ENCODE measurements at places on chromosomes 7 and 10. TPM values are rescaled to one million over a fixed set of nuclear protein-coding genes. Genes with fewer than 3 reads are reported as not detected.
A peak's percentile ranks its signal among the peaks of the same experiment; 100 is the strongest.

GRCh38 chr10:85665681-85666080 is 700.9 kb downstream of the GRID1 start:
- DNase-seq = no peak
- H3K4me3 ChIP-seq = no peak overlapping the region
- no peak overlapping the region for H3K27ac ChIP-seq
- H3K36me3 ChIP-seq = no peaks in the 10 kb centered on the region

ANKRD7 gene
- polyA plus RNA-seq = 0.45 TPM

PAPOLB gene
- polyA plus RNA-seq = 0.03 TPM

SLC35G1 gene
- polyA plus RNA-seq = 60.2 TPM

DNA sequence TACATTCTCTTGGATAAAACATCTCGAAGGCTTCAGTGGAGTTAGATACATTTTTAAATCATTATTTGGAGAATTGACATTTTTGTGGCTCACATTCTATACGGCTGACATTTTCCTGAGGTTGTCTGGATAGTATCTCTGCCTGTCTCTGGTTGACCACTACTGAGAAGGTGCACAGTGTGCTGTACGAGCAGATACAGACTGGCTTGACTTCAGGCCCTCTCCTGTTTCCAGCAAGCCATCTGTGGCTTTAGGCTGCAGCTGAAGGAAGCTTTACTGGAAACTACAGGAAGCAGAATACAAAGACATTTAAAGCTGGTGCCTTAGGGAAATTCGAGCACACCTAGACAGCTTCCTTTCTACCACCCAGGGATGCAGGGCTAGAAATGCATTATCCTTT is 39.3 kb upstream of the RSU1 start:
- no peak overlapping the region for H3K4me3 ChIP-seq
- no peak overlapping the region for H3K27ac ChIP-seq
- no peak for DNase-seq
- H3K4me1 ChIP-seq = peaks cover 3% of the 10 kb centered on the region
- no peaks in the 10 kb centered on the region for H3K27me3 ChIP-seq

HOXA13 gene
- not detected for polyA plus RNA-seq

SEMA3E gene
- 0.82 TPM for polyA plus RNA-seq

DNA sequence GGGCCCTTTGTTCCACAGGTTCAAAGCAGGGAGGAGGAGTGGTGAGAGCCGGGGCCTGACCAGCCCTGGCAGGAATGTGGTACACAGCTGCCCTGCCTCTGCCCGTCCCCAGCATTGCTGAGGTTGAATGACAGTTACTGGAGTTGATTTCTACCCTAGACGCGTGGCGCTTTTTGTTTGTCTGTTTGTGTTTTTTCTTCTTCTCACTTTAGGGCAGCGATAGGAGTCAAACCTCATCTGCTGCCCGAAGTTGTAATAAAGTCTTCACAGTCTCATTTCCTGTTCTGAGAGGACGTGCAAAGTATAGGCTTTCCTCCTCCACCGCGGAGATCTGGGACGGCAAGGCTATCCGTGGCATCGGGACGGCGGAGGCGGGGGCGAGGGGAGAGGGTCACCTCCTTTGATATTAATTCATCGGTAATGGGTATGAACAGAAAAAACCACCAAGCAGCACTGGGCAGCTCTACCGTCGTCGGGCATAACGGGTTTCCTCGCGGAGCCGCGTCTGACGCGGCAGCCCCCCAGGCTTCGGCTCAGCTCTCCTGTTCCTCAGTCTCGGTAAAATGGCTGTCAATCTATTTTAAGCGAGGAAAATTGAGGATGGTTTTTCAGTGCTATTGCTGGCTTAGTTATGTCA is 160.8 kb downstream of the LRMDA start:
- DNase-seq = no peak
- no peak overlapping the region for H3K4me3 ChIP-seq
- H3K4me1 ChIP-seq = peaks cover 2% of the 10 kb centered on the region

GRCh38 chr7:50603287-50603686 is 38.1 kb upstream of the DDC start:
- H3K4me1 ChIP-seq = no peaks in the 10 kb centered on the region
- DNase-seq = no peak
- H3K36me3 ChIP-seq = peaks cover 30% of the 10 kb centered on the region
- no peaks in the 10 kb centered on the region for H3K27me3 ChIP-seq
- no peak overlapping the region for H3K4me3 ChIP-seq

- no peak overlapping the region for H3K27ac ChIP-seq
- no peak for DNase-seq
- H3K4me1 ChIP-seq = no peaks in the 10 kb centered on the region
- H3K36me3 ChIP-seq = no peaks in the 10 kb centered on the region
- no peak overlapping the region for H3K4me3 ChIP-seq
- no peaks in the 10 kb centered on the region for H3K27me3 ChIP-seq
Measured at GRCh38 chr10:19929506-19930140, 113.4 kb downstream of the PLXDC2 start.

GRCh38 chr10:95789902-95790301 is 33.9 kb downstream of the ENTPD1 start:
- H3K36me3 ChIP-seq = no peaks in the 10 kb centered on the region
- H3K4me3 ChIP-seq = no peak overlapping the region
- no peak overlapping the region for H3K27ac ChIP-seq
- no peak for DNase-seq
- H3K4me1 ChIP-seq = no peaks in the 10 kb centered on the region

ASZ1 gene
- not detected for polyA plus RNA-seq

AOAH gene
- polyA plus RNA-seq = 17.8 TPM

- no peak for DNase-seq
- H3K27me3 ChIP-seq = no peaks in the 10 kb centered on the region
- H3K4me1 ChIP-seq = no peaks in the 10 kb centered on the region
Measured at GRCh38 chr10:131127138-131127589, 184.4 kb downstream of the TCERG1L start.

CD36 gene
- polyA plus RNA-seq = 84.9 TPM

- H3K36me3 ChIP-seq = peaks cover 62% of the 10 kb centered on the region
- H3K27ac ChIP-seq = no peak overlapping the region
- peaks cover 19% of the 10 kb centered on the region for H3K4me1 ChIP-seq
- no peak for DNase-seq
- no peak overlapping the region for H3K4me3 ChIP-seq
Measured at GRCh38 chr10:71832967-71833366, 18.1 kb downstream of the PSAP start.

DNA sequence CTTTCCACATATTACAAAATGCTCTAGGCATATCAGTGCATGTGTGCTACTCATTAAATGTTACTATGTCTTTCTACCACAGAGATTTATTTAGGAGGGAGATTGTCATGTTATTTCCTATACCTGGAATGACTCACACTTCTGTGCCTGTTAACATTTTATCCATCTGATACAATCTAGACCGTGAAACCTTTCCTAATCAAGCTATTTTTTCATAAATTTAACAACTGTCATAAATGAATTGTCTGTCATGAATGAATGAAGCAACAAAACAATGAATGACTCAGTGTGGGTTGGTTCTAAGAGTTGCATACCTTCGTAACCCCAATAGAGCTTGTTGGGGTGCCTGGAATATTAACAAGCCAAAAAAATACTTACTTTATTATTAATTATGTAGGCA is 554.3 kb downstream of the GRM8 start:
- no peaks in the 10 kb centered on the region for H3K36me3 ChIP-seq
- H3K4me1 ChIP-seq = no peaks in the 10 kb centered on the region
- no peak overlapping the region for H3K27ac ChIP-seq
- no peak overlapping the region for H3K4me3 ChIP-seq
- H3K27me3 ChIP-seq = no peaks in the 10 kb centered on the region

NAT16 gene
- polyA plus RNA-seq = 0.21 TPM

GRCh38 chr7:140456551-140457051 is 22.7 kb downstream of the MKRN1 start:
- peaks cover 58% of the 10 kb centered on the region for H3K36me3 ChIP-seq
- peak; percentile 29 for DNase-seq
- H3K27ac ChIP-seq = no peak overlapping the region

ORC5 gene
- 17.4 TPM for polyA plus RNA-seq

MLLT10 gene
- polyA plus RNA-seq = 39.4 TPM

- H3K4me3 ChIP-seq = peak overlapping the region; percentile 99
- H3K4me1 ChIP-seq = peaks cover 7% of the 10 kb centered on the region
- DNase-seq = no peak
- H3K36me3 ChIP-seq = peaks cover 7% of the 10 kb centered on the region
- no peaks in the 10 kb centered on the region for H3K27me3 ChIP-seq
- H3K27ac ChIP-seq = no peak overlapping the region
Measured at GRCh38 chr10:68902382-68902781, 1.3 kb downstream of the DDX50 start.

DNA sequence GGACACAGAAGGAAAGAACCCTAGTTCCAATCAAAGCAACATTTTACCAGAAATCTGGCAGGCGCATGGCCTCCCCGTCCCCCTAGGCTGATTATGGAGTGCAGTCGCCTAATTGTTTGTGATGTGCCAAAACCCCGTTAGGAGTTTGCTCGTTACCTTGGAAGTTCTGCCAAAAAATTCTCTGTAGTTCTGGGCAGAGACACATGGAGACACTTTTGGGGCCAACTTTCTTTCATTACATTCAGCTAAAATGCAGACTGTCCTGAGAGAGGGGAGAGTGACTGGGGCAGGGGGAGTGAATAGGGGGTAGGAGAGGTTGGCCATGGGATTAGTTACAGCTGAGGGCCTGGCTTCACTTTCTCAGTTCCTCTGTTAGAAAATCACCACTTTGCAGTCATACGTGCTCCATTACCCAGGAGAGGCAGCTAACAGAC is 158.0 kb upstream of the NPVF start:
- no peak for DNase-seq
- no peaks in the 10 kb centered on the region for H3K4me1 ChIP-seq
